ENCODE measurements at places on chromosomes 11 and 22.
A peak's percentile ranks its signal among the peaks of the same experiment; 100 is the strongest.

- no peak for DNase-seq
Observed at GRCh38 chr22:17228725-17229126, 9.5 kb upstream of the ADA2 start.

GRCh38 chr22:33194529-33195077 lies 136.4 kb upstream of the SYN3 start:
- DNase-seq = no peak

- DNase-seq = no peak
Observed at GRCh38 chr22:23268139-23268712, 87.9 kb downstream of the BCR start.

DNA sequence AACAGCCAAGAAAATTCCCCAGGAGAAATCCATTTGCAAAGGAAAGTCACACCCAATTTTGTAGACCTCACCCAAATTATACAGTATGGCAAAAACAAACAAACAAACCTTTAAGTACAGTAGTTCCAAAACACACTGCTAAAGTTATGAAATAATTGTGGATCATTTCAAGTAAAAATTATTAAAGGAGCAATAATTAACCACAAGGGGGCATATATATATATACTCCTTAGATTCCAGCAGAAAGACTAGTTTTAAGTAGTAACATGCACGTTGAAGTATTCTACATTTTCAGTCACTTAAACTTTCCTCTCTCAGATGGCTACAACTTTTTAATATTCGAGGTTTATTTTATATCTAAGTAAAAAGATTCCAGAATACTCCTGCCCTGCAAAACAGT lies 26.8 kb downstream of the RNF141 start:
- DNase-seq = no peak

- no peak for DNase-seq
Observed at GRCh38 chr11:71976551-71976950, 22.2 kb upstream of the IL18BP start.

DNA sequence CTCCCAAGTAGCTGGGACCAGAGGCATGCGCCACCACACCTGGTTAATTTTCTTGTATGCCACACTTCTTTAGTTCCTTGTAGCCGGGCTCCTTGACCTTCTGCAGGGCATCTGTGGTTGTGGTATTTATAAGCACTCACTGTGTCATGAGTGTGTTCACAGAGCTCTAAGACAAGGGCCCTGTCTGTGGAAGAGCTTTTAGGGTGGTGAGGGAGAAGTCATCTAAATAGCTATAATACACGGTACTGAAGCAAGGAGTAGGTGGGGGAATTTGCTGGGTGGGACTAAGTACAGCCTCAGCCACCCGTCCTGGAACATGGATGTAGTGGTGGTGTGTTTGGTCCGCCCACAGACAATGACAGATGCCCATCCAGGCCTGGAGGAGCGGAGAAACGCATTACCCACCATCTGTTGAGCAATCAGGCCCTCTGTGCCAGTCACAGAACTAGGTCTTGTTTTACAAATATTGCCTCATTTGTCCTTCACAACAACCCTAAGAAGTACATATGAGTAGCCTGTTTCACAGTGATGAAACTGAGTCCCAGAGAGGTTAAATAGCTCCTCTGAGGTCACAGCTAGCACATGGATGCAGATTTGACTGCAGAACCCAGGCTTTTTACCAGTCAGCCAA lies 10.1 kb downstream of the ACO2 start:
- DNase-seq = no peak

GRCh38 chr11:93719310-93719709 lies 22.0 kb downstream of the TAF1D start:
- DNase-seq = no peak

- DNase-seq = no peak
Observed at GRCh38 chr22:29885610-29886009, 2.6 kb downstream of the MTMR3 start.

DNA sequence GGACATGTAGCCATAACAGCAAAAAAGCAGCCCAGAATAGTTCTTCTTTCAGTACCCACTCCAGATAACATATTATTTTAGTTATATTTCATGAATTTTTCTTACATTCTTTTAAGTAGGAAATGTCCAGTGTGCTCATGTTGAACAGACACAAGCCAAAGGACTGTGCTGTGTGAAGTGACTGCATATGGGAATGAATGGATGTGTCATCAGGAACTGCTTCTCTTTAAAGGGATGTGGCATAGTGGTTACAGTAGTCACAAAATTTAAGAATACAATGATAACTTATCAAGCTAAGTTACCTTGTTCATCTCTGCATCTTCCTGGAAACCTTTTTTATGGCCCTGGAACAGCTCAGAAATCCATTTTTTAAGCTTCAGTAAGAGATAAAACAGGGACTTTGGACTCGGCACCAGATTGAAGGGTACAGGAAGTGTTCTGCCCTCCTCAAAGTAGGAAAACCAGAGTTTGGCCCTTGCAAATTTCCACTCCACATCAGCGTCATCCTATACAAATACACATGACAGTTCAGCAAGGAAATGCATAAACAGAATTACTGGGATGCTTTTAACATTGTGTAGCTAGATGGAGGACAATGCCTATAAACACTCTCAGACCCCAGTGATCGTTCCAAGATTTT lies 112.8 kb downstream of the TRPC6 start:
- no peak for DNase-seq

DNA sequence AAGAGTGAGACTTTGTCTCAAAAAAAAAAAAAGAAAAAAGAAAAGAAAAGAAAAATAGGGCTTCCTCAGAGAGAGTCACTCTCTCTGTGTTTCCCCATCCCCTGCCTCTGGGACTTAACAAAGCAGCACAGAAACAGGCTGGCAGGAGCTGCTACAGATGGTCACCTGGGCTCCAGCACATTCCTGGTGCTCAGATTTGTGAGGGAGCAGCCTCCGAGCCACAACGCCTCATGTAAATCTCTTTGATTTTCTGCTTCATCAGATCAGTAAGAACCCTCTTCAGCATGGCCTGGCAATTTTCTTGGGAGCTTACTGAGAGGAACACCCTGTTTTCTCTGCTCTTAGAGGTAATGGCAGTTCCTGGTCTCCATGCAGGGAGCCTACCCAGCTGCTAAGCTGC lies 15.2 kb upstream of the LDHA start:
- DNase-seq = no peak

GRCh38 chr11:38937709-38938108 lies 2339.7 kb upstream of the RAG2 start:
- no peak for DNase-seq

DNA sequence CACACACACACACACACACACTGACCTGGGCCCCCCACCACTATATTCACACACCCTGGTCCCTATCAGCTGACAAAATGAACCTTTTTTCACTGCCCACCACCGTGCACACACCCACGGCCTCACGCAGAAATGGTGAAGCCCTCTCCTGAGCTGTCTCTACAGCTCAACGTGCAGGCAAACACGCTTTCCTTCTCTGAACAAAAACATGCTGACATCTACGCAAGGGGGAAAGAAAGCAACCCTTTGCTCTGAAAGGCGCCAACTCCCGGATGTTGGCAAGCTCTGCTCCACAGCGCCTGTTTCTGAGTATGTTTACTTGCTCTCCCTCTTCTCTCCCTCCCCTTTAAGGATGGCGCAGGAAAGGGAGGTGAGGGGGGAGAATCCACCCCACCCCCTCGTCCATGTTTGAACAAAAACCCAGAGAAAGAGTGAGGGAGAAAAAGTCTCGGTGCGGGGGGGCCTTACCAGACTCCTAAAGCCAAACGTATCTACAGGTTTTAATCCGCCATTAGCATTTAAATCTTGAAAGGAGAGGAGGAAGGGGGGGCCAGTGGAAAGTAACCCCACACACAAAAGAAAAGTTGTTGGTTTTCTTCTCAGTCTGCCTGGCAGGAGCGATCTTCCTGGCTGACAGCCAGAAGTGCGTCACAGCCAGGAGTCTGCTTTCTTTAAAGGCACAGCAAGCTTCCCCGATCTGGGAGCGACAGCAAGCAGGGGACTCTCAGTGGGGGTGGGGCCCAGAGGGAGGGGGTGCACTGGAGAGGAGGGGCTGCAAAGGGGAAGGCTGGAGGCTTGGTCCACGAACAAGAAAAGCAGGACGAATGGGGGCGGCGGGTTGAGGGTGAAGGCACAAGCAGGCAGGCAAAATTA lies 39.6 kb downstream of the NUMA1 start:
- peak; percentile 74 for DNase-seq

Measured in CD4-positive, alpha-beta T cell treated with Interferon alpha-2 for 1 hour (primary cell).